ENCODE measurements at places on chromosomes 7 and 10.

- no peak for DNase-seq
These were observed 66.2 kb upstream of the CCNY start for GRCh38 chr10:35270100-35270499.

GRCh38 chr10:85284778-85285770 is 956.7 kb downstream of the CCSER2 start:
- DNase-seq: no peak

DNA sequence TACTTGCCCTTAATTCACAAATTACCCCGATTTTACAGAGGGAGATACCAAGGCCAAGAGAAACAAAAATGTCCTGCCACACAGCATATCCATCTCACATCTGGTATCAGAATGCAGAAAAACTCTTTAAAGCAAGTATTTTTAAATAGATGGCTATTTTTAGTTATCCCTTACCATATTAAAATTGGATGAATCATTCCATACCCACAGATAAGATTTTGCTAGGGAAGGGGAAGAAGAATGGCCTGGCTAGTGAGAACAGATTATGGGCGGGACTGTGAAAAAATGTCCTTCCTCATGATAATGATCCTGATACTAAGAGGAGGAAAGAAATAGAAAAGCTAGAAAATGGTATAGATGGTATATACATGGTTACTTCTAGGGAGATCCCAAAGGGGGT is 80.6 kb upstream of the GATAD1 start:
- DNase-seq: no peak

DNA sequence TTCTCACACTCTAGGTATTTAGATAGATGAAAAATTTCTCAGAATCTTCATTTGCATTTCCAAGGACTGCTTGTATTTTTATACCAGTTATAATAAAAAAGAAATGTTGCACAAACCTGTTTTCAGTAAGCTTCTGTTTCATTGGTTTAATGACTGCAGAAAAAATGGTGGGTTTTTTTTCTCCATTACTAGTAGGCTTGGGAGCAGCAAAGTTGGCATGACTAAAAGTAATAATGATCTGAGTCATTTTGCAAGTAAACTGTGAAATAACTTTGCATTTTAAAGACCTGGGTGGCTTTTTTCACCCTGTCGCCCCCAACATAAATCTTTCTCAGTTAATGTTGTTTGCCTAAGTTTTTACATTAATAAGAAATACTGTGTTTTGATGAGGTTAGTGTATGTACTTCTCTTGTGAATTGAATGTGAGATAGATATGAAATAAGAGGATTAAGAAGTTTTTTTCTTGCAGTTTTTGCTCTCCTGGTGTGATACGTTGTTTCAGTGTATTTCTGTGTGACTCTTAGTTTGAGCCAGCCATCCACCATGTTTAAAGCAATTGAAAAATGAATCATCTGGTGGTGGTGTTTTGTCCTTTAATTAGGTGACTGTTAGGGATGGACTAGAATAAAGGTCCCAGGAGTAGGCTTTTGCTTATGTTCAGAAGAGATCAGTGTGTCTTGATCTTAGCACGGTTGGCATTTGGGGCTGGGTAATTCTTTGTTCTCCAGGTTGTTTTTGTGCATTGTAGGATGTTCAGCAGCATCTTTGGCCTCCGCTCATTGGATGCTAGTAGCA is 1.8 kb downstream of the GNAI1 start:
- peak; percentile 65 for DNase-seq

GRCh38 chr7:3579638-3580219 is 278.7 kb downstream of the SDK1 start:
- no peak for DNase-seq

- DNase-seq: no peak
These were observed 11.5 kb upstream of the OGA start for GRCh38 chr10:101829561-101830315.

DNA sequence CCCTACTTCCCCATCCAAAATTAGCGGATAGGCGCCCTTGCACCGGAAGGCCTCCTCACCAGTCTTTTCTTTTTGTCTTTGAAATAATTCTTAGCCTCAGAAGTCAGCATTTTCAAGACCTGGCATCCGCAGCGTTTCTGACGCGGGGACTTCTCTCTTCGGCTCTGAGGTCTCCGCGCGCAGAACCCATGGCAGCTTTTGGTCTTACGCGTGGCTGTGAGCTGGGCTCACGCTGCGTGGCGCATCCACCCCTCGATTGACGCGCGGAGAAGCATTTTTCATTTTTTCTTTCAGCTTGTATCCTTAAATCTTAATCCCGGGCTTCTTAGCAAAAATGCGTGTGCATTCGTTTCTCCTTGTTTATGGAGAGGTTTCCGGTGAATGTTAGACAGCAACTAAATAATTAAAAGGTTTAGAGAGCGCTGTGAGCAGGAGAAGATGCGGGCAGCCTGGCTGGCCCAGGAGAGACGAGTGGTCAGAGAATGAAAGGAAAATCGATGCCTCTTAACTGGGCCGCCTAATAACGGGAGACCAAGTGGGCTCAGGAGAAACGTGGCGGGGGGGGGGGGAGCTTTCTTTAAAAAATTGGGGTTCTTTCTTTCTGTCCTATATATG is 2.0 kb upstream of the GATA3 start:
- DNase-seq: peak; percentile 45

- DNase-seq: no peak
These were observed 89.5 kb upstream of the ZNF438 start for GRCh38 chr10:31120961-31121685.

DNA sequence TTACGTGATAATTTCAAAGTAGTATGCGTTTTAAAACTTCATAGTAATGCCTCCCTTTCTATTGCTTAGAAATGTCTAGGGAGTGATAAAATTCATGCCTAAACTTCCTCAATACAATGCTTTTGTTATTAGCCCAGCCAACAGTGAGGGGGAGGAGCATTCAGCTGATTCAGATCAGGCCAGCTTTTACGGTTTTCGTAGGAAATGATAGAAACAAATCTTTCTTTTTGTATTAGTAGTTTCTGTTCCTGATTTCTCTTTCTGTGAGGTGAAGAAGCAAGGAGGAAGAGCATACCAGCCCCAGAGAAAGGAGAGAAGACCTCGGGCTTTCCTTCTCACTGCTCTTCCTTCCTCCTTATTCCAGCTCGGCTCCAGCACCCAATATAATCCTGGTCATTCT is 35.2 kb upstream of the ITPRID1 start:
- DNase-seq: no peak

DNA sequence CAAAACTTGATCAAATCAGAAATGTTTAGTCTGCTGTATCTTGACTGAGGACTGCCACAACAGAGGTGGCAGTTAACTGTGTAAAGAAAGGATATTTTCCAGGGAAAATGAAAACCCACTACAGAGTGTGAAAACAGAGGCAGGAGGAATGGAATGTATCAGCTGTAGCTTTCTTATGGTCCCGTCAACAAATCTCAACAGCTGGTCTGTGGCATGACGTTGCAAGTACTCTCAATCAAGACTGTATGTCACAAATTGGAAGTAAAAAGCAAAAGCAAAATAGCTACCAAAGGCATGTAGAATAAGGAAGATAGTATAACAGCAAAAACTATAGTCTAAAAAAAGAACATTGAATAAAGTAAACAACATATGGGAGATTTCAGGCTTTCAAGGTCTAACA is 123.5 kb downstream of the KMT2C start:
- DNase-seq: no peak

DNA sequence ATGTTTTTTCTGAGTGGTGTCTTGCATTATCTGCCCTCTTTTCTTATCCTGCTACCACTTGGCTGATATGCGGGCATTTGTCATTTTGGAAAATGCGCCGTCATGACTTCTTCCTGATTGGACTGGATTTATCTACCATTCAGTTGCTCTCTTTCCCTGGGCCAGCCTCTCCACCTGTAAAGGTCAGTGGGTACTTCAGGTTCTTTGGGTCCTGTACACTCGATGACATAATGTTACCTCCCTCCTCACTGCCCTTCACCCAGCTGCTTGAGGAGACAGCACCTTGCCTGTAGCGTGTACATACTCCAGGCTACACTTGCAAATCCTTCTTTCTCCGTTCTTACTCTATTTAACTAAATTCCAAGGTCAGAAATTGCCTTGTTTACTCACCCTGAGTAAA is 83.7 kb downstream of the RBM33 start:
- DNase-seq: no peak

GRCh38 chr10:3085785-3086567 is 18.6 kb downstream of the PFKP start:
- no peak for DNase-seq

DNA sequence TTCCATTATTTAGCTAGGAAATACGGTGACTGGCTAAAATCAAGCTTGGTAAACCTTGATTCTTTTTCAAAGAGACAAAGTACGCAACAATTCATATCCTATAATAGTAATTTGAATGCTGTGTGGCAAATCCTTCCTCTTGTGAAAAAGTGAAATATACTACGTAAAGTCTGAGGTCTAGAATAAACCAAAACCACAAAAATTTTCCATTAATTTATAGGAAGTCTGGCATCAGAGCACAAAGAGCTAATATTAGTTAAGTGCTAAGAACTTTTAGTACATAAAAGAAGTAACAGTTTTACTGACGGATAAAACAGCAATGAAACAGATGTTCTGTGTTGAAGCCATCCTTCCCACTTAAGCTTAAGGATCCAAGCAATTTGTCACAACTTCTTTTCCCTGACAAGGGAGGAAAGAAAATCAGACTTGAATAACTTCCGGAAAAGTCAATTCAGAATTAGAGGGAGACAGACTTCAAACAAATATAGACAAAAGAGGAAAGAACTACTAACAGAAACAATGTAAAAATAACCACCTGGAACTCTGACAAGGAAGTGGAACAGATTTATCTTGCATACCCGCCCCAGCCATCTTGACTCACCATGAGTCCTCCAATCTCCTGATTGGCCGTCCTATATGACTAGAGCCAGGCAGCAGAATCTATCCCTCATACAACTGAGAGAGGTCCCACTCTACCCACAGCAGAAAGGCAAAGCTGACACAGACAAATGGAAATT is 34.6 kb downstream of the RHEB start:
- peak; percentile 80 for DNase-seq

DNA sequence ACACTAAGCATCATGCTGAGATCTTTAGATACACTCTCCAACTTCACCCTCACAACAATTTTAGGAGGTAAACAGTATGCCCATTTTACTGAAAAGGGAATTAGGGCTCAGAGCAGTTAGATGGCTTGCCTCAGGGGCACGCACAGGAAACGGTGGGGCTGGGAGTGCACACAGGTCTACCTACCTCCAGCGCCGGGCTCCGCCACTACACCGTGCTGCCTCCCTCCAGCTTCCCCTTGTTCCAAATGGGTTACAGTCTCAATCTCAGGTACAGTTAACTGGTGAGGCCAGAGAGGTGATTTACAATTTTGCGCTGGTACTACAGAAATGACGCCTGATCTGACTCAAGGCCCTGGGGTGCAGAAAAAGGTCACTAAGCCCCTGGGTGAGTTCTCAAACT is 142.0 kb downstream of the NOC3L start:
- DNase-seq: no peak

DNA sequence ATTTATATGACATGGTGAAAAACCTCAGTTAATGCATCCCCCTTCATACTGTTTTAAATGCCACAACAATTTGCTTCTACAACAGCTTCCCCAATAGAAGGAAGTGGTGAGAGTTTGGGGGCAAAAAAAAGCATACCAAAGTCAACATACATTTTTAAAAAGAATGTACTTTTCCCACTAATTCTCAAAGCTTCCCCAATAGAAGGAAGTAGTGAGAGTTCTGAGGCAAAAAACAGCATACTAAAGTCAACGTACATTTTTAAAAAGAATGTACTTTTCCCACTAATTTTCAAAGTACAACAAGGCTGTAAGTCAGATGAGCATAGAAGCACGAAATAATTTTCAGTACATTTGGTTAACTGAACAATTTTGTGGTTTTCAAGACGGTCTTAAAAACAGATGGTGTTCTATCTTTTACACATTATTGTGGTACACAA is 24.0 kb downstream of the WASL start:
- peak; percentile 39 for DNase-seq

GRCh38 chr10:100173035-100173434 is 12.8 kb downstream of the ERLIN1 start:
- no peak for DNase-seq

DNA sequence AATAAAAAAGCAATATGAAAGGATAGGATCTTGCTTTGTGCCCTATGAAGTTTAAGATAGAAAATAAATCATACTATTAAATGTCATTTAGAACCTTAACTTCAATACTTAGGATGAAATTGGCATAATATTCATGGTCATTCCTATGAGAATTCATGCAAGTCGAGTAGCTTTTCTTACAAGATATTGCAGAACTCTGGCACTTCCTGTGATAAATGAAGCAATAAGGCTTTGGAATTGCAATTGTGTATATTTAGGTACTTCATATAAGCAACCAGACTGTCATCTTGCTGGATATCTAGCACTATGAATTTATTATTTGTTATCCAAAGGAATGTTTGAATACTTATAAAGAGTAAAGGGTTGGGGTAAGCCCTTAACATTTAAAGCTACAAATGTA is 116.5 kb downstream of the ZNF438 start:
- DNase-seq: no peak

DNA sequence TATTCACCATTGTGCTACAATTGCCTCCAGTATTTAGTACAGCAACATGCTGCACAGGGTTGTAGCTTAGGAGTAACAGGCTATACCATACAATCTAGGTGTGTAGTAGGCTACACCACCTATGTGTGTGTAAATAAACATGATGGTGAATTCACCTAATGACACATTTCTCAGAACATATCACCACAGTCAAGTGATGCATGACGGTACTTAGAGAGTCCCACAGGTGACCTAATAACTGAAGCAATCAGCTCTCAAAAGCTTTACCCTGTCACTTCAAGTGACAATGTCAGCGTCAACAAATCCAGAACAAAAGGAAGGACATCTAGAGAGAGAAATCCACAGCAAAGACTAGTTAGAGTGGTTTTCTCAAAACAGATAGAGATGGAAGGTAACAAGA is 38.8 kb downstream of the CCNJ start:
- no peak for DNase-seq
